Brain (organoid and tissue), 16 donors: ENCODE measurements at places on chromosomes 11 and 22.

DNA sequence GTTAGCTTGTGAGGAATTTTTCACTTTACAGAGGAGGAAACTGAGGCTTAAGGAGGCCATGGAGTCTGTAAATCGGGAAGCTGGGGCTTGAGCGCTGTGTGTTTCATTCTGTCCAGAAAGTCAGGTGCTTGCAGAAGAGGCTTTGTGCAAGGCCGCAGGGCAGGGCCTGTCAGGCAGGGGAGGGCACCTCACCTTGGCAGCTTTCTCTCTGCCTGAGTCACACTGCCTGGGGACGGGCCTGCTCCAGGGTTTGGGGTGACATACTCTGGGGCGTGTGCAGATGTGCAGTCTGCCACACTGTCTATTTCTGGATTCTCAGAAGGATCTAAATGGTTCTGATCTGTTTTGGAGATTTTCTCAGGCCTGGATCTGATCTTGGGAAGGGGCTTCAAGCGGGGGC, 8.4 kb downstream of the INCENP start:
- no peak for DNase-seq

GRCh38 chr11:133896028-133896427, 50.7 kb upstream of the SPATA19 start:
- DNase-seq: no peak

GRCh38 chr11:24896118-24896835, 399.4 kb downstream of the LUZP2 start:
- no peak for DNase-seq

- DNase-seq: no peak
Measured at GRCh38 chr11:23769214-23769613, 727.6 kb upstream of the LUZP2 start.

GRCh38 chr11:60065801-60066200, 9.3 kb downstream of the MS4A3 start:
- no peak for DNase-seq

GRCh38 chr22:22999523-22999922, 70.8 kb upstream of the GNAZ start:
- no peak for DNase-seq

GRCh38 chr11:94325681-94326080, 21.3 kb downstream of the IZUMO1R start:
- DNase-seq: no peak

- DNase-seq: no peak
Measured at GRCh38 chr11:60870733-60871377, 3.5 kb downstream of the ZP1 start.

DNA sequence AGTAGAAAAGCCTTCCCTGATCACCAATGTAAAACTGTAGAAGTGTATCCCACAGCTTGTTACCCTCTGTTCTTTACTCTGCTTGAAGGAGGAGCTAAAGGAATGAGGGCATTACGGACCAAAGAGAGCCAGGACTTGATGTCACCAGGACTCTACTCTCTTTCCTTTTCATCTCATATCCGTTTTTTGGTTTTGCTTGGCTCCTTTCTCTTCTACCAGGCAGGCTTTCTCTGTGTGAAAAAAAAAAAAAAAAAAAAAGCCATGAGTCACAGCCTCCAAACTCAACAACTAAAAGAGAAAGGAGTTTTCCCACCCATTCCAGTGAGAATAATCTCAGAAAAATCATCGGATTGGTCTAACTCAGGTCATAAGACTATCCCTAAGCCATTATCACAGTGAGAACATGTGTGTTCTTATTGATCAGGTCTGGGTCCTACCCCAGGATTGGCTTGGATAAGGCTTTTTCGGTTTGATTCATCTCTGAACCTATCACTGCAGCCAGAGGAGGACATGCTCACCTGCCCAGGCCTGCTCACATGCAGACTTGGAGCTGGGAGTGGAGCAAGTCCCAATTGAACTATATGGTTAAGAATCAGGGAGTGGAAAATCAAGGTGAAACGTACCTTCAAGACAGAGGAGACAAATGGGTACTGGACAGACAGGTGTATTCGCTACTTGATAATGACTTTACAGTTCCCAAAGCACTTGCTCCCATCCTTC, 19.4 kb upstream of the LRRC55 start:
- no peak for DNase-seq

DNA sequence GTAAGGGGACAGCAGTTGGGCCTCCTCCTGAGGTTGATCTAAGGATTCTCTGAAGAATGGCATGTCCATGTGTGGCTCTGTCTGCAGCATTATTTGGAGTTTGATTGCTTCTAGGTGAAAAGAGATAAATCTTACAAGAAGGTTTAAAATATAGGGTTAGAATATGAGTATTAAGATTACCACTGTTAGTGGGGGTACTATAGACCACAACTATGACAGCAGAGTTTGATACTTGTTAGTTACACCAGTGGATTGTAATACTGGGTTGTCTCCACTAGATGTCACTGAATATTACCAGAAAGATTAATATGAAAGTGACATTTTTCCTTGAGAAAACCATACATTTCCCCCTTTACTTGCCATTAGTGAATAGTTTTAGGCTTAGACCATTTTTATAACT, 47.9 kb downstream of the ZNF280B start:
- no peak for DNase-seq

DNA sequence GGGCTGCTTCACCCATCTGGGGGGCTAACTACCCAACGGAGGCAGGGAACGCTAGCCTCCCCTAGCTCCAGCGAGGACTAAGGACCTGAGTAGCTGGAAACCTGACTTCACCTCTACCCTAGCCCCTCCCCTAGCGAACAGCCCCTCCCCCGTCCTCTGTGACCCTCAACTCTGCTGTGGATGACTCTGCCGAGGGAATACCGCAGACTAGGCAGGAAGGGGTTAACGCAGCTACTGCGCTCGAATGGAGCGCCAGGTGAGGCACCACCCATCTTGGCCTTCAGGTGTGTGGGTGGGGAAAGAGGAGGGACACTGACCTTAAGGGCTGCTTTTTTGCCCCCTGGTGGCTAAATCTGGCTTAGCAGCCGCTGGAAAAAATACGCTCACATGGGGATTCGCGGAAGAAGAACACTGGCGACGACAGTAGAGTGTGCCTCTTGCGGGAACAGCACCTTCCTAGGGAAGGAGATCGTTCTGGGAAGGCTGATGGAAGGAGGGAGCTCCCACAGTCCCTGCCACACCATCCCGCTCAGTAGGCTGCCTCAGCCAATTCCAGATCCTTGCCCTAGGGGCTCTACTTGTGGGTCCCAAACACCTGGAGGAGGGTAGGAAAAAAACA, 4.5 kb upstream of the BCL9L start:
- peak; percentile 96 for DNase-seq

DNA sequence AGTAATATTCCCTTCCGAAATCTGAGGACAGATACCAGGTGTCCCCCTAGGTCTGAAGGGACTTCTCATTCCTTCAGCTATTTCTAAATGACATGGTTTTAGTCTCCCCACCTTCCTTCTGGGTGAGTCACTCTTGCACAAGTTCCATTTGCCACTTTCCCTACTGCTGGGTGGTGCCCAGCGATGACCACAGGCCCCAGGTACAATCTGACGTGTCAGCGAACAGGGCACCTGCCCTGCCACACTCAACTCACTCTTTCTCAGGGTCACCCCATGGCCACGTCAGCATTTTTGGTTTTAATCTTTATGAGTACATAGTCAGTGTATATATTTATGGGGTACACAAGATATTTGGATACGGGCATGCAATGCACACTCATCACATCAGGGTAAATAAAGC, 17.2 kb downstream of the POU2AF1 start:
- no peak for DNase-seq

DNA sequence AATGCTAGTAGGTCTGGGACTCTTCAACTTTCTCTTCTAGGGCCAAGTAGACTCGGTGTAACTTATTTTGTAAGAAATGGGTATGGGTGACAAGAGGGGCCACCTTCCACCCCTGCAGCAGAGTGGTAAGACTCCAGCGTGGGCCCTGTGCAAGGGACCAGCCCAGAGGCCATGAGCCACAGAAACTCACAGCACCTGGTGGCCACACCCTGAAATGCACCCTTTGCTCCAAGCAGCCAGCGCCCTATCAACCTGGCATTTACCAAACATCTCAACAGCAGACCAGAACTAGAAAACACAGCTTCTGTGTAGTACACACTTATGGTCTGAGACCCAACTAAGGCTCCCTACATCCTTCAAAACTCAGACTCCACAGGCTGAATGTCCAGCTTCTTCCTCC, 5.7 kb downstream of the CDCA5 start:
- peak; percentile 9 for DNase-seq

DNA sequence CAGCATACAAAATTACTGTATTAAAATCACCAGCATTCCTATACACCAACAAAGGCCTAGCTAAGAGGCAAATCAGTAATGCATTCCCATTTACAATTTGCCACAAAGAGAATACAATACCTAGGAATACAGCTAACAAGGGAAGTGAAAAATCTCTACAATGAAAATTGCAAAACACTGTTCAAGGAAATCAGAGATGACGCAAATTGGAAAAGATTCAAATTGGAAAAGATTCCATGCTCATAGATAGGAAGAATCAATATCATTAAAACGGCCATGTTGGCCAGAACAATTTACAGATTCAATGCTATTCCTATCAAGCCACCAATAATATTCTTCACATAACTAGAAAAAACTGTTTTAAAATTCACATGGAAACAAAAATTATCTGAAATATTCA, 123.0 kb upstream of the ANO5 start:
- no peak for DNase-seq

- DNase-seq: peak; percentile 68
Measured at GRCh38 chr11:75562836-75563484, 907 bp downstream of the SERPINH1 start.

- DNase-seq: no peak
Measured at GRCh38 chr11:80779905-80780605, 1339.2 kb upstream of the TENM4 start.

DNA sequence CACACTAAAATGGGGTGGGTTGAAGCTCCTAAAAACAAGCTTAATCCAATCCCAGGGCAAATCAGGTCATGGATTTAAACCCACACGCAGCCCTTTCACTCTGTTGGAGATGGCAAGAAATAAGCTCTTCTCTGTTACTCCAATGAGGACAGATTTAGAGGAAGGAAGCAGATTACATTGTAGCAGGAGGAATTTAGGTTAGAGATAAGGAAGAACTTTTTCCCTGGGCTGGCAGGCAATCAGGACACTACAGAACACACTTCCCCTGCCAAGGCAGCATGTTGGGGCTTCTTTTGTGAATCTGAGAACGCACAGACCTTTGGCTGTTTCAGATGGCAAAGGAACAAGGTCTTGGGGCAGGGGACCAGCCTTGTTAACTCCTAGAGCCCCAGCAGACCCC, 46.2 kb downstream of the C11orf58 start:
- no peak for DNase-seq

GRCh38 chr11:117822074-117823033, 2.2 kb downstream of the FXYD2 start:
- no peak for DNase-seq

GRCh38 chr22:24184057-24184798, 2.9 kb downstream of the SUSD2 start:
- no peak for DNase-seq

- no peak for DNase-seq
Measured at GRCh38 chr22:44463151-44463550, 34.9 kb downstream of the RTL6 start.

DNA sequence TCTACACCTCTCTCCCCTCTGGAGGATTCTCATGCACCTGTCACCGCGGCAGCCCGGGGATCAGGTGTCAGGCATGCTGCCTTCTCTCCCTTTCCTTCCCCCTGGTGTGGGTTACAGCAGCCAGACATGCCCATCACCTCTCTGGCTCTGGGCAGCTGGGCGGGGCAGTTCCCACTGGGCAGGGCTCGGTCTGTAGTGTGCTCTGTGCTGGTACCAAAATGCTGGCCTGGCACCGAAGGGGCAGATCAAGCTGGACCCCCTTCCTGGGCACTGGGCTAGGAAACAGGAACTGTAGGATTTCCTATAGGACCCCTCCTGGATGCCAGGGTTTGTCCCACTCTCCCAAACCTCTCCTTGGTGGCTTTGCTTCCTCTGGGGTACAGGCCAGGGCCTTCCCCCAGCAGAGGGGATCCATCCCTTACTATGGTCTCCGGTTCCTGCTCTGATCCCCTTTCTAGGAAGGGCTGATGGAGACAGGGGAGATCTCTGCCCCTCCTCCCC, 821 bp downstream of the GAL3ST1 start:
- DNase-seq: no peak

GRCh38 chr11:60376601-60377000, 1.7 kb upstream of the MS4A7 start:
- DNase-seq: no peak

DNA sequence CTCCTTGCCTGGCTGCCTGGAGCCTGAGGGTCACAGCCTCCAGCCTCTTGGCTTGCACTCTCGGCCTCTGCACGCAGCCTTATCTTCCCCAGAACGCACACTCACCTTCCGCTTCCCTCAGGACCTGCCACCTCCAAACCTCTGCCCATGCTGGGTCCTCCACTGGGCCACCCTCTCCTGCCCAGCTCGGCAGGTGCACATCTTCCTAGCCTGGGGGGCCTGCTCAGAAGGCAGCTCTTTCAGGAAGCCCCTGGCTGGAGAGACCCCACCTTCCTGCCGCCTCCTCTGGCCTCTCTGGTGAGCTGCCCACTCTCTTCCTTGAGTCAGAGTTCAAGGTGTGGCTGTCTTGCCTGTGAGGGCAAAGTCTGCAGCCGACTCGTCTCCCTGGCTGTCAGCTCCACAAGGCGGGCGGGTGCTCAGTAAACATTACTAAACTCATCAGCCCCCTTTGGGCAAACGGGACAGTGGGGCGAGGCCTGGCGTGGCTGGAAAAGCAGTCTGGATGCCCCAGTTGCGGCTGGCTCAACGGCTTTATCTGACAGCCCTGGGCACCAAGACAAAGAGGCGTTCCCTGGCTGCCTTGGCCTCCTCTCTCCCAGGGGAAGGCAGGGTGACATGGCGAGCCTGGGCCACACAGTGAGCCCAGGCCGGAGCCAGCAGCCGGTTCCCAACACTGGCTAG, 1.7 kb upstream of the LINC01488 start:
- no peak for DNase-seq

DNA sequence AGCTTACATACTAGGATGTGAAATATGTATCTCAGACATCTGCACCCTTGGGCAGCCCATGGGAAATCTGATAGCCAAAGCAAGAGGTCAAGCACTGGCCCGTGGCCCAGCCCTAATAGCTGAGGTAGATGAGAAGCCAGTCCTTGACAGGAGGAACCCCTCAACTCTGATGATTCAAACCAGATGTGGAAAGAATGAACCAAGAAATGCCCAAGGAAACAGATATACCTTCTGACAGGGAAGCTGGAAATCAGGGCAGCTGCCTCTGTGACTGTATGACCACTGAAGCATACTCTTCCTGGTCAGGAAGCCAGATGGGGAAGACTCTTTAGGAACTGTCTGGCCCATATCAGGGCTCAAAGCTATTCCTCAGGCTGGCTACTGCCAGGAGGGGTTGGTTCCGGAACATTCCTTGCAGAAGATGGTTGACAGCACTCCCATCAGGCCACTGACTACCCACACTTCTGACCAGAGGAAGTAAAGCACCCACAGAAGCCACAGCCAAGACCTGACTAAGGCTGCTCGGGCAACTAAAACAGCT, 124.2 kb downstream of the SWAP70 start:
- DNase-seq: no peak

DNA sequence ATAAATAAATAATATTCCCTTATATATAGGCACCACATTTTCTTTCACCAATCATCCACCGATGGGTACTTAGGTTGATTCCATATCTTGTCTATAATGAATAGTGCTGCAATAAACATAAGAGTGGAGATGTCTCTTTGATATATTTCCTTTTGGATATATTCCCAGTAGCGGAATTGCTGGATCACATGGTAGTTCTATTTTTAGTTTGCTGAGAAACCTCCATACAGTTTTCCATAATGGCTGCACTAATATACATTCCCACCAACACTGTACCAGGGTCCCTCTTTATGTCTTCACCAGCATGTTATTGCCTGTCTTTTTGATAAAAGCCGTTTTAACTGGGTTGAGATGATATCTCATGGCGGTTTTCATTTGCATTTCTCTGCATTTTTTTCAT, 23.6 kb downstream of the PAMR1 start:
- no peak for DNase-seq
